ENCODE measurements at places on chromosomes 4 and X.

DNA sequence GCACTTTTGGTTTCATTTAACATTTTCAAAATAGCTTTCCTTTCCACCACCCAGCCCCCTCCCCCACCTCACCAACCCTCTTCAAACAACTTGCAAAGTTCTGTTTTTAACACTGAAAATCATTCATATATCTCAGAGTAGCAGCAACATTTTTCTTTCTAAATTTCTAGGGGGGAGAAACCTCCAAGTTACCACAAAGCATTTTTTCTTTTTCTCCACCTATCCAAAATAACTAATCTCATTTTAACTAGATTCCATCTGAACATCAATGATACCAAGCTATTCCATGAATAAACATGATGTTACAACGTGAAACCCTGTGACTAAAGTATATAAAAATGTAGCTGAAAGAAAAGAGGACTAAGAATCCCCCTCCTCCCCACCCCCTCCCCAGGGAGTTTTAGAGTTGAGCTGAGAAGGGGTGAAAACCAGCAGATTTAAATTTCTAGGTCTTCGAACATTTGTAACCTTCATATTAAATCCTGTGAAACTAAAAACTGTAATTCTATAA, 5.2 kb downstream of the LDB2 start:
- no peak for DNase-seq

- DNase-seq: peak; percentile 56
Measured at GRCh38 chr4:54225598-54226403, 3.3 kb upstream of the PDGFRA start.

DNA sequence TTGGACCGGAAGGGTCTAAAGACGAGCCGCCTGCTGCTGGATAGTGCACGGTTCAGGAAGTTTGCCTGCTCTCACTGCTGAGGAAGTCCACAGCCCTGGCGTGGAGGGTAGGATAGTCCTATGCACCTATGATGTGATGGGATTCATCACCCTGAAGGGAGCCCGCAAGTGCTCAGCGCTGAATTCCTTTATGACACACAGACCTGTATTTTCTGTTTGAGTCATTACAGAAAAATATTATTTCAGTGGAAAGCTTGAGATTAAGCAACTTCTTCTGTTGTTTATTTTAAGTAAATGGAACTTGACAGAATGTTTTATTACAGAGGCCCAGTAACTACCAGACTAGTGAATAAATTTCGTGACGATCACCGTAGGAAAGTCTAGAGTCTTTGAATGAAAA, 123.2 kb downstream of the TRIML1 start:
- DNase-seq: no peak

GRCh38 chr4:87970121-87970520, 5.4 kb upstream of the SPP1 start:
- DNase-seq: no peak

DNA sequence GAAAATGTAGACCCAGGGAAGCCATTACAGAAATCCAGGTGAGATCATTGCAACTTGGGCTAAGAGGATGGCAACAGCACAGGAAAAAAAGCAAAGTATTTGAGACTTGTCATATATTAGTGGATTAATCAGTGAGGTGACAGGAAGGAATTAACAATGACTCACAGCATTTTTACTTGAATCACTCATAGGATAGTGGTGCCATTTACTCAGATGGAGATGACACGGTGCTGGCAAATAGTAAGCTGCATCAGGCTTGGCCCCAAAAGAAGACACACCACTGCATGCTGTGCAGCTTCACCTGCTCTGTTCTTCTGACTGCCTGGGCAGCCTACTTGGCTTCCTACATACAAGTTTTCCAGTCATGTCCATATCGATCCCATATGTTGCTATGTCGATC, 144.8 kb downstream of the FRYL start:
- DNase-seq: no peak

DNA sequence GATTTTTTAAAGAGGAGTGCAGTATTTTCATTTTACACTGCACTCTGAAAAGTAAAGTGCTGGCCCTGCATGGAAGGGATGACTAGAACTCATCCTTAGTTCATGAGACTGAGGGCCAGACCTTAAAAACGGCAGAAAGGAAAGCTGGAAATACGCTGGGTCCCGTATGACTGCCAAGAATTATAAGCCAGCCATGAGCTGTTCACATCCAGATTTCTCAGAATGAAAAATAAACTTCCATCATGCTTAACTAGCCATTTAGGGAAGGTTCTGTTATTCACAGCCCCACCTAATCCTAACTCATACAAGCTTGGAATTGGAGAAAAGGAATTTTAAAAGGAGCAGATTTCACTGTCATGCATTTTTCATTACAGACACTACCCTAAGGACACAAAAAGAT, 894.4 kb downstream of the FAT4 start:
- DNase-seq: no peak

GRCh38 chr4:150207871-150208270, 129.6 kb downstream of the DCLK2 start:
- DNase-seq: no peak

- no peak for DNase-seq
Measured at GRCh38 chrX:100635989-100636320, 651 bp downstream of the TSPAN6 start.

DNA sequence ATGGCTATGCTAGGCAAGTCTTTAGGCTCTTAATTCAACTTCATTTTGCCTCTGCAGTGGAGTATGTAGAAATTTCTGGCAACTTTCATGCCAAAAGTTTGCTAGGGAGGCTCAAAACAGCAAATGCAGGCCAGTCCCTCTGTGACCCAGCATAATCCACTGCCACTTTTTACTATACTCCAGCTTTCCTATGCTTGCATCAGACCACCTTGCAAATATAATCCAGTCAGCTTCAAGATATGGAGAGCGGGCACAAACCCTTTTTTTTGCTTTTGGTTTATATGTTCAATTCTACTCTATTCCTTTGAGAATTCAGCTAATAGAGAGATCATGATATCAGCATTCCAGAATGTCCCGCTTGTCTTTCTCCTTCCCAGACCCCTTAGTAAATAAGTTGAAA, 192.0 kb upstream of the PABPC4L start:
- DNase-seq: no peak

- peak; percentile 77 for DNase-seq
Measured at GRCh38 chrX:123736333-123736921, 3.6 kb upstream of the THOC2 start.

GRCh38 chr4:35614120-35614519, 630.2 kb downstream of the ARAP2 start:
- no peak for DNase-seq

DNA sequence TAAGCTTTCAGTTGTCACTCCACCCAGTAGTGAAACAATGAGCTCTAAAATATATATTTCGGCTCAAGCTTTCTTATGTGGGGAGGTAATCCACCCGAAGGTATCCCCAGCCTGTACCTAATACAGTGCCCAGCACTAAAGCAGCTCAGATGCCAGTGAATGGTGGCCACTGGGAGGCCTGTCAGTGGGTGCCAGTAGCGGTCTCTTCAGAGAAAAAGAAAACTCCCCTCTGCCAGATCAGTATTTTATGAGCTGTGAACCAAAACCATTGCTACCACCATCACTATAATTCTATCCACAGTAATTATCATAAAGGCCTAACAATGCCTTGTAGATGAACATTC, 835 bp upstream of the NFKB1 start:
- no peak for DNase-seq

- DNase-seq: no peak
Measured at GRCh38 chr4:142267101-142267500, 579.0 kb downstream of the INPP4B start.

- DNase-seq: no peak
Measured at GRCh38 chr4:100525686-100526085, 7.9 kb upstream of the EMCN start.

GRCh38 chr4:152613841-152614721, 65.7 kb downstream of the TMEM154 start:
- peak; percentile 74 for DNase-seq

DNA sequence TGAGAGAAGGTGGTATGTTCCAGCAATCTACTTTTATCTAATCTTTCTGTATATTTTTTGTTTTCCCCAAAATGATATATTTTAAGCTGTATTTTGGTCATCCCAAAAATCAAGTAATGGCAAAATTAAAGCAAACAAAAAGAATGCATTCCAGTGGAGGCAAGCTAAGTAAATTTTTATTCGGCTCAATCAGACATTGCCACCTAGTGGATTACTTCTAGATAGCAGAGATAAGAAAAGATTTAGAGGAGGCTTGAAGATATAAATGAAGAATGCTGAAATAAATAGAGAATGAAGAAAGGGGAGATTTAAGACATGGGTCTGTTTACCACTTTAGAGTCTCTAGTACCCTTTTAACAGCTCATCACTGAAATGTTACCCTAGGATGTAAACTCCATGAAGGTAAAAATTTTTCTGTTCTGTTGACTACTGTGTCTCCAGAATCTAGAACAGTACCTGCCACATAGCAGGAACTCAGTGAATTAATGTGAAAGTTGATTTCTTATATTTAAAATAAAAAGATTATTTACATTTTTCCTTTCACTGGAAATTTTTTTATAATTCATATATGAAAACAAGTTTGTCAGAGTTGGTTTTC, 110.9 kb upstream of the ANK2 start:
- no peak for DNase-seq

DNA sequence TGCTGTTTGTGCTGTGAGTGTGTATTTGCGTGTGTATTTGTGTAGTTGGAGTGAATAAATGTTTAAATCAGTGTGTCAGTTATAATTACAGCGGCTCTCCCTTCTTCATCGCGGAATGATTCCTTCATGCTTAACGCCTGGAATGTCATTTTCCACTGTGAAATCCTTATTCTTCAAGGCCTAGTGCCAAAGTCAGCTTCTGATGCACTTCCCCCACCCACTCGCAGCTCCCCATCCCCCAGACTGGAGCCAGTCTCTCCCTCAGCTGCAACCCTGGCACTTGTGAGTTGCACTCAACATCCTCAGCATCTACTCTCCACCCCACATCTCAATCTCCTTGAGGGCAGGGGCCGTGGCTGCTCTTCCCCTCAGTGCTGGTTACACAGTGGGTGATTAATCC, 583.0 kb downstream of the BCOR start:
- no peak for DNase-seq

GRCh38 chr4:152454398-152455011, 81.4 kb downstream of the FBXW7 start:
- no peak for DNase-seq

DNA sequence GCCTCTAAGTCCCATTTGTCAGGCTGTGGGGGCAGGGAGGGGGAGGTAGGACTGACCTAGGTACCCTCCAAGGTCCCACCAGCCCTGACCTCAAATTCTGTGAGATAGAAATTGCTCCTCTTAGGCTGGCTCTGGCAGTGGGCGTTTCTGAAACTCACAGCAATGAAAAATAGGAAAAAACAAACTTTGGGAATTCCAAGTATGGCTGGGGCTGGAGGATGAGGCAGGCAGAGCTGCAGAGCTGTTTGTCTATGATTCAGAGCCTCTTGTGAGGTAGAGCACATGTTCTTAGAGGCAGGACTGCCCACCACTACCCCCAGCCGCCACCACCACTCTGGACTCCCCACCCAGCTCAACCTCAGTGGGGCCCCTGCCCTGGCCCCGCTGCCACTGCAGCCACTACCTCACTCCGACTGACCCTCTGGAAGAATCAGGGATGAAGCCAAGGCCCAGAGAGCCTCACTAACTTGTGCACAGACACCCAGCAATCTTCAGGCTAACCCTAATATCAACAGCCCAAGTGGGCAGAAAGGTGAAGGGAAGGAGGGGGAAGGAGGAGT, 98.2 kb downstream of the PJA1 start:
- DNase-seq: peak; percentile 54

- DNase-seq: no peak
Measured at GRCh38 chr4:55951191-55951922, 2.6 kb downstream of the CEP135 start.

DNA sequence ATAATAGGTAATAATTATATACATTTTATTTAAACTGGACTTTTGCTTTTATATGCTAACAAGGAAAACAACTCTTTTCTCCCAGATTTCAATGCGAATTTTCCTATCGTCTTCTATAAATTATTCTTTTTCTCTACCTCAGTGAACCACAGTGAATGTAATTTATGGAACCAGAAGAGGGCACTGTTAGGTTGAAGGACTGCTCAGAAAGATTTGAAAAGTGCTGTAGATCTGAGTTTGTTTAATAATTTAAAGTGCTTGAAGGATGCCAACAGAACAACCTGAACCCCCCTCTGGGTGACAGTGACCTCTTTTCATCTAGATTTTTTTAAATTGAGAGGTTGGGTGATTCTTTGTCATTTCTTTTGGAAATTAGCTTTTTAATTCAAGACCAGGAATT, 54.9 kb downstream of the PHOX2B start:
- DNase-seq: no peak

DNA sequence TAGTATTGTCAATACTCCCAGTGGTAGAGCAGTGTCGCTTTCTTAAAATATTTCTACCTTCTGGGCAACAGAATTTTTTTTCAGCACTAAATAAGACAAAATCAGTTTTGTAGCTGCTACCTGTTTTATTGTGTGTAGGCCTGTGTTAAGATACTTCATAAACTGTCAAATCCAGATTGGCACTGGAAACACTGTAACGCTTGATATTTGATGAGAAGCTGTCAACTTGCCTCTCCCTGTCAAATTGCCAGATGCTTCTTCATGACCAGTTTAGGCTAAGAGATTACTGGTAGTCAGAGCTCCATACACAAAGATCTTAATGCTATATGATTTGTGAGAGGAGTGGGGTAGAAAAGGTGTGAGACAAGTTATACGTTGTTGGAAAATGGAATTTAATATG, 17.3 kb downstream of the TRAM1L1 start:
- DNase-seq: no peak

Measured in islet precursor cell (in vitro differentiated cells).